ENCODE measurements at places on chromosomes 6 and 20. TPM values are rescaled to one million over a fixed set of nuclear protein-coding genes. Genes with fewer than 3 reads are reported as not detected.

AURKA gene
- total RNA-seq, result 15.2 TPM

GPR6 gene
- not detected for total RNA-seq

LY6G5C gene
- total RNA-seq, result 0.40 TPM

CASS4 gene
- total RNA-seq, result not detected

YIPF3 gene
- total RNA-seq, result 111 TPM

PLCB1 gene
- total RNA-seq, result 24.3 TPM

SNAP25 gene
- total RNA-seq, result 0.40 TPM

BPIFA1 gene
- total RNA-seq, result not detected

NOX3 gene
- total RNA-seq, result not detected

HLA-DOA gene
- total RNA-seq, result not detected

DPPA5 gene
- total RNA-seq, result not detected

LIME1 gene
- 2.1 TPM for total RNA-seq

DHX35 gene
- 7.8 TPM for total RNA-seq

LY6G6C gene
- not detected for total RNA-seq

TAP2 gene
- total RNA-seq, result 21.3 TPM

KCNQ2 gene
- not detected for total RNA-seq

WFDC5 gene
- not detected for total RNA-seq

SSTR4 gene
- 0.13 TPM for total RNA-seq

SEMG1 gene
- total RNA-seq, result not detected

ADTRP gene
- 0.66 TPM for total RNA-seq

HUS1B gene
- total RNA-seq, result 0.66 TPM

NR2E1 gene
- not detected for total RNA-seq

CLVS2 gene
- not detected for total RNA-seq

DEFB132 gene
- total RNA-seq, result not detected

RSPO4 gene
- not detected for total RNA-seq

PRSS35 gene
- 1.6 TPM for total RNA-seq

BTNL2 gene
- total RNA-seq, result not detected

SAMD5 gene
- total RNA-seq, result 0.26 TPM

HLA-DQB1 gene
- not detected for total RNA-seq

TRIM31 gene
- not detected for total RNA-seq

ATP9A gene
- 49.0 TPM for total RNA-seq

MAS1L gene
- not detected for total RNA-seq

AKAP12 gene
- 456 TPM for total RNA-seq

HTR1E gene
- not detected for total RNA-seq

TTPAL gene
- total RNA-seq, result 7.3 TPM

TMC2 gene
- total RNA-seq, result not detected

MAN1A1 gene
- 150 TPM for total RNA-seq

PARD6B gene
- 0.26 TPM for total RNA-seq

SLC26A8 gene
- 0.26 TPM for total RNA-seq

EDN3 gene
- total RNA-seq, result not detected

FOXF2 gene
- total RNA-seq, result 0.26 TPM

POU5F1 gene
- total RNA-seq, result 0.13 TPM

DTD1 gene
- 113 TPM for total RNA-seq

SLC25A27 gene
- 6.4 TPM for total RNA-seq

AIF1 gene
- not detected for total RNA-seq

STMND1 gene
- not detected for total RNA-seq

ACOT13 gene
- total RNA-seq, result 9.9 TPM

PI16 gene
- under 0.01 TPM for total RNA-seq

C2 gene
- 2.8 TPM for total RNA-seq

MLN gene
- total RNA-seq, result not detected

GTF2H4 gene
- total RNA-seq, result 8.0 TPM

OOEP gene
- not detected for total RNA-seq

KIF13A gene
- total RNA-seq, result 118 TPM

CST4 gene
- 0.31 TPM for total RNA-seq

ASIP gene
- total RNA-seq, result not detected

Measured in aortic smooth muscle cell (primary cell).